ENCODE measurements at places on chromosomes 2 and 18.

- no peak for DNase-seq
Observed at GRCh38 chr2:178805457-178805856, 1.8 kb downstream of the TTN start.

GRCh38 chr2:80019571-80020460 is 284.7 kb downstream of the LRRTM1 start:
- DNase-seq: no peak

DNA sequence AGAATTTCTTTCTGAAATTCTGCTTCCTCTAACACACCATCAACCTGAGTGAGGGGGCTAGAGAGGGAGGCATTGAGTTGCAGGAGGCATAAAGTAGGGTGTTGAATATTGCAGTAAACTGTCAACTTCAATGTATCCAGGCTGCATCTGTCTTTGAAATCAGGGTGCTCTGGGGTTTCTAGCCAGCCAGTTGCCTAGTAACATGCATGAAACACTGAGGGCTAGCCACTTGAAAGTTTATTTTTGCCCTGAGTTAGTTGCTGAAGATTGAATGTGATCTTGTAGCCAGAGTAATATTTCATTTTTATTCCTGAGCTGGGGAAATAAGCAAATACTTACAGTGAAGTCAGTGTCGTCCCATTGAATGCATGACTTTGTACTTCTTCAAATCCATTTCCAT is 41.9 kb downstream of the LHCGR start:
- DNase-seq: no peak

DNA sequence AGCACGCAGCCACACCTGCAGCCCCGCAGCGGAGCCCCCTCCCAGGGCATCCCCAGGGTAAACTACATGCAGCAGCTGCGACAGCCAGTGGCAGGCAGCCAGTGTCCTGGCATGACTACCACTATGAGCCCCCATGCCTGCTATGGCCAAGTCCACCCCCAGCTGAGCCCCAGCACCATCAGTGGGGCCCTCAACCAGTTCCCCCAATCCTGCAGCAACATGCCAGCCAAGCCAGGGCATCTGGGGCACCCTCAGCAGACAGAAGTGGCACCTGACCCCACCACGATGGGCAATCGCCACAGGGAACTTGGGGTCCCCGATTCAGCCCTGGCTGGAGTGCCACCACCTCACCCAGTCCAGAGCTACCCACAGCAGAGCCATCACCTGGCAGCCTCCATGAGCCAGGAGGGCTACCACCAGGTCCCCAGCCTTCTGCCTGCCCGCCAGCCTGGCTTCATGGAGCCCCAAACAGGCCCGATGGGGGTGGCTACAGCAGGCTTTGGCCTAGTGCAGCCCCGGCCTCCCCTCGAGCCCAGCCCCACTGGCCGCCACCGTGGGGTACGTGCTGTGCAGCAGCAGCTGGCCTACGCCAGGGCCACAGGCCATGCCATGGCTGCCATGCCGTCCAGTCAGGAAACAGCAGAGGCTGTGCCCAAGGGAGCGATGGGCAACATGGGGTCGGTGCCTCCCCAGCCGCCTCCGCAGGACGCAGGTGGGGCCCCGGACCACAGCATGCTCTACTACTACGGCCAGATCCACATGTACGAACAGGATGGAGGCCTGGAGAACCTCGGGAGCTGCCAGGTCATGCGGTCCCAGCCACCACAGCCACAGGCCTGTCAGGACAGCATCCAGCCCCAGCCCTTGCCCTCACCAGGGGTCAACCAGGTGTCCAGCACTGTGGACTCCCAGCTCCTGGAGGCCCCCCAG is 254.1 kb downstream of the GLI2 start:
- no peak for DNase-seq

- no peak for DNase-seq
Observed at GRCh38 chr2:234191819-234192407, 141.4 kb downstream of the SPP2 start.

GRCh38 chr2:8855010-8855409 is 17.6 kb upstream of the KIDINS220 start:
- DNase-seq: no peak
